ENCODE measurements at places on chromosomes 1 and 21.

DNA sequence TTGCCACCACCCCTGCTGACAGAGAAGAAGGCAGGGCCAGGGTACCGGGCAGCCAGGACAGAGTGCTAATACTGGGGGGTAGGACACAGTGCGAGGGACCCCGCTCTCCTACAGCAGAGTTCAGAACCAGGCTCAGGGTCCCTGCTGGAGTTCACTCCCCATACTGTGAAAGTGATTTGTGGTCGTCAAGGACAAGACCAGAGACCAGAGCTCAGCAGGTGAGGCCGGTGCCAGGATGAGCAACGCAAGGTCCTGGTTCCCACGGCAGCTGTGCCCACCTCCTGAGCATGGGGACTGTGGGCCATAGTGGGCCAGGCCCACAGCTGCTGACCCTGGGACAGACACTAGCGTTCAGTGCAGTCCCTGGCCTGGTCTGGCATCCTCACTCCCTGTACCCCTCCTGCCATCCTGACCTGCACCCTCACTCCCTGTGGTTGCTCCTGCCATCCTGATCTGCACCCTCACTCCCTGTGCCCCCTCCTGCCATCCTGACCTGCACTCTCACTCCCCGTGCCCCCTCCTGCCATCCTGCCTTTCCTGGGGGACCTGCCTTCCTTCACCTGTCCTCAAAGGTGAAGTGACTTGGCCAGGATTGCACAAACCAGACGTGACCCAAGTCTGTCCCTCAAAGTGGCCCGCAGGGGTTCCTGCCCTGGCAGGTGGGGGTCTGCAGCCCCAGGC is 13.8 kb upstream of the PTTG1IP start:
- no peak for DNase-seq

DNA sequence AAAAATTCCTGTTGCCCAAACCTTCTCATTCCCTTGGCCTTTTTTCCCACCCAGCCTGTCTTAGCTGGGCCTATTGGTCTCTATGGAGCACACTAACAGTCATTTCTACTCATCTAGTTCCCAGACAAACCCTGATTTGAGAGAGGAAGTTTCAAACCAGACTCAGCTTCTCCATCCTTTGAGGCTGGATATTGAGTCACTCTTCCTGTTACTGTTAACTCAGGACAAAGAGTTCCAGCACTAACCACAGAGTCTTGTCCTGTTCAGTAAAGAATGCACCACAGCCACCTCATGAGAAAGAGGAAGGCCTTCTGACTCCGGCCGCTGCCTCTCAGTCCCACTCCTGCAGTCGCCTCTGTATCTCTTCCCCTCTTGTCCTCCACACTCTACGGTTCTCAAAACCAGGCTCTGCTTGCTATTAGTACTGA is 137.8 kb downstream of the PTPRC start:
- DNase-seq = peak; percentile 94

GRCh38 chr1:40299366-40300248 is 17.5 kb downstream of the COL9A2 start:
- DNase-seq = peak; percentile 33

- DNase-seq = no peak
These were observed 30.2 kb downstream of the USP1 start for GRCh38 chr1:62467092-62467491.

DNA sequence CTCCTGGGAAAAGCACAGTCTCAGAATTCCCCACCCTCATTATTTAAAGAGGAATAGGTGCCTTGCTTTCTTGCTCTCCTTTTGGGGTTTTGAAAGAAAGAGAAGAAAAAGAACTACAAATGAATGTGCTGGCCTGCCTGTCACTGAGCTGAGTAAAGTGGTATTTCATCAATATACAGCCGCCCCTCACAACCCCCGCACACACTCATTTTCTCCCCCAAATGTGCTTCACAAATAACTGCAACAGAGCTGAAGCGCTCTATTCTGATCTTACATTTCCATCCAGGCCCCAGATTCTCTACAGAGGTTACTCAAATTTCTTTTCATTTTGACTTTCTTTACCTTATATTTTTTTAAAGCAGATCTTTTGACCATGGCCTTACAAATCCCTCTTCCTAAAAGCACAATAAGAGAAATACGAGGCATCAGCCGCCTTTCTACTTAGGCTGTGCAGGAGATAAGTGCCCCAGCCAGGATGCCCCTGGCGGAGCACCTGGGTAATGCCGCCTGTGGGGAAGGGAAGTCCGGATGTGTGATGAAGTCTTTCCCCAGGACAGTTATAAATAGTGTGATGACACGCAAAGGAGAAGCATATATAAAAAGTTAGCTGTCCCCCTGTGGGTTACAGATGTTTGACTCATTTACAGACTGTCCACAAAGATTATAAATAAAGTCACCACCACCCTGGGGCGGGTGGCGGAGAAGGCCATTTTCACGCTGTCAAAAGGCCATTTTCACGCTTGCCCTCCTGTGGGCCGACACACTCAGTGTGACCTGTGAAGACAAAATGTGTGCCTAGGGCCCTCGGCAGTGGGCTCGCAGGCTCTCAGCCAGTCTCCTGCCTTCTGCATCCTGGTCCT is 6.5 kb downstream of the KCNN3 start:
- peak; percentile 79 for DNase-seq

GRCh38 chr1:98264727-98265126 is 343.9 kb upstream of the DPYD start:
- peak; percentile 44 for DNase-seq

DNA sequence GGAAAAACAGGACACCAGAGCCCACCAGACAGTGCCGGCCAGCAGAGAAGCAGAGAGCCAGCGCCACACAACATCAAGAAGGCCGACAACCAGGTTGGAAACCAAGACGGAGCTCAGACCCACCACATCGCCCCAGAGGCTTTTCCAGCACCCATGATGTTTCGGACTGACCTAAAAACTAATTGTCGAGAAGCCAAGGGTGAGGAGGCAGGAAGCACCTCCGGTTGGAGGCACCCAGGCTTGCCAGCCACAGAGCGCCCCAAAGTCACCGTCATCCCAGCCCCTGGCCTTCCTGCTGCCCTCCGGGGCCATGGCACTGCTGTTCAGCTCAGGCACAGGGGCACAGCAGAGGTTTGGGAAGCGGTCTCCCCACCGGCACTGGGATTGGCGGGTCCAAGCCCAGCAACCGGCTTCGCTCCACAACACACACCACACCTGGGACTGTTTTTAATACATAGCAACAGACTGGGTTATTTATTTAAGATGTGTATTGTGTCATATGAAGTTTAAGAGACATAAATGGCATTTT is 67.2 kb downstream of the SLC37A1 start:
- no peak for DNase-seq

- no peak for DNase-seq
These were observed 178.4 kb downstream of the DUSP10 start for GRCh38 chr1:221563476-221563921.

DNA sequence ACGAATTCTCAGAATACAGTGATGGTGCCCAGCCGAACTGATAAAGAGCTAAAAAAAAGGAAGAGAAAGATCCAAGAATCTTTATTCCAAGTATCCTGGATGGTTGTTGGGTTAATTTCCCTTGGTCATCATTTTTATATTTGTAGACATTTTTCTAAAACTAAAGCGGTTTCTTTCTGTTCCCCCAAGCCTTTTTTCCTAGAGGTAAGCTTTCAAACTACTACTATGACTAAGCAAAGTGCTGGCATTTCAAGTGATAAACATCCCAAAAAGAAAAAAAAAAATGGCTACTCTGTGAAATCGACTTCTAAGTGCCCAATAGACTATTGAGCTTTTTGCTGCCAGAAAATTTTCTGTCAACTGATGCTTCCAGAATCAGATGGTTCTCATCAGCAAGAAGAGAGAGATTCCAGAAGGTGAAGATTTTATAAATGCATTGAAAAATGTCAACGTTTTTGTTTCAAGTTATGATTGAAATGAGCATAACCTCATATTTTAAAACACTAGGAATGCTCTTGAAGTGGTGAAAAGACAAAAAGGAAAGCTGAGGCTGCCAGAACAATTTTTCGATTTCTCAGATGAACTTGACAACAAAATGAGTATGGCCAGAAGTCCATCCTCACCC is 96.1 kb upstream of the ZC3H11B start:
- no peak for DNase-seq

DNA sequence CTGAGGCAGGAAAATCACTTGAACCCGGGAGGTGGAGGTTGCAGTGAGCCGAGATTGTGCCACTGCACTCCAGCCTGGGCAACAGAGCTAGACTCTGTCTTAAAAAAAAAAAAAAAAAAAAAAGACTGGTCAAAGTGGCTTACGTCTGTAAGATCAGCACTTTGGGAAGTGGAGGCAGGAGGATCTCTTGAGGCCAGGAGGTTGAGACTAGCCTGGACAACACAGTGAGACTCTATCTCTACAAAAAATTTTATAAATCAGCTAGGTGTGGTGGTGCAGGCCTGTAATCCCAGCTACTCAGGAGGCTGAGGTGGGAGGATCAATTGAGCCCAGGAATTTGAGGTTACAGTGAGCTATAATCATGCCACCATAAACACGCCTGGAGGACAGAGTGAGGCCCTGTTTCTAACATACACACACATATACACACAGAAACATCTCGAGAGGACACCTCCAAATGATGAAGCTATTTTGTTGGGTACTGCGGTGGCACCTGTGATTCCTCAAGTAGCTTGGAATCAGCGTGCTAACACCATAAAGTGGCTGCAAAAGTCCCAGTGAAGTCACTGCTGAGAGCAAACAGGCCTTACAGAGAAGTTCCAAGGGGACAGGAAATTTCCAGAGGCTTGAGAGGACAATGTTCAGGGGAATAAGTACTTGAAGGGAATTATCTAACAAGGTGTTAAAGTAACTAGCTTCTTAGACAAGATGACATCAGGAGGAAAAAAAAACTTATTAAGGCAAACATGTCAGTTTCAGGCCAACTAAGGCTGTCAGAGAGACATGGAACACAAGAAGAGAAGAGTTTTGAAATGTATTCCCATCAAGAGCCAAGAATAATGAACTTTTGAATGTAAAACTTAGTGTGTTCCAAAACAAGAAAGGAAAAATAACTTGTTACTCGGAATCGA is 1.3 kb downstream of the NADK start:
- no peak for DNase-seq

DNA sequence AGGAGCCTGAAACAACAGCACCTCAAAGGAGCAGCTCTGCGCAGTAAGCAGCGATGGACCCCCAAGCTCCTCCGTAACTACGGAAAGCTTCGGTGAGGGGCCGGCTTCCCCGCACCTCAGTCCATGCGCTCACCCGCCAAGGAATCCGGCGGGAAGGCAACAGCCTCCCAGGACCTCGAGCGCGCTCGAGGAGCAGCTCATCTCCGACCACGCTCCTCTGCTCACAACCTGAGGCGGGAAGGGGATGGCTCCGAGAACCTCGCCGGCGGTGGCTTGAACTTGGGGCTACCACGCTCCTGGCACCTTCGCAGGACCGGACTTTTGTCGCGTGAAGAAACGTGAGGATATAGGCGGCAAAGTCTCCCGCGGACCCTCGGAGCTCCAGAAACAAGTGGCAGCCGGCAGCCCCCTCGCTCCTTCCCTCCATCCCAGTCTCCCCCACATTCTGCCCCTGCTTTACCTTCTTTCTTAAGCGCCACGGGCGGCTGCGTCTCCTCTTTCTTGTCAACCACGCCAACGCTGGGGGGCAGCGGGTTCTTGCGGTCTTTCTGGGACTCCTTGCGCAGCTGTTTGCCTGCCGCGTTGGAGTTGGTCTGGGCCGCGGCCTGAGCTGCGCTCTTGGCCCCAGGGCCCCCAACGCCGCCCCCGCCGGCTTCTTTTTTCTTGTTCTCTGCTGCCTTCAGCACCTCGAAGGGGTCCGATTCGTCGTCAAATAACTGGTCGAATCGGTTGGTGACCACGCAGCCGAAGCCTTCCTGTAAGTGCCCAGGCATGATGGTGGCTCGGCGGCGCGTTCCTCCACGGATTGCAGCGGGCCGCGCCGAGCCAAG is 459 bp downstream of the SERBP1 start:
- no peak for DNase-seq

DNA sequence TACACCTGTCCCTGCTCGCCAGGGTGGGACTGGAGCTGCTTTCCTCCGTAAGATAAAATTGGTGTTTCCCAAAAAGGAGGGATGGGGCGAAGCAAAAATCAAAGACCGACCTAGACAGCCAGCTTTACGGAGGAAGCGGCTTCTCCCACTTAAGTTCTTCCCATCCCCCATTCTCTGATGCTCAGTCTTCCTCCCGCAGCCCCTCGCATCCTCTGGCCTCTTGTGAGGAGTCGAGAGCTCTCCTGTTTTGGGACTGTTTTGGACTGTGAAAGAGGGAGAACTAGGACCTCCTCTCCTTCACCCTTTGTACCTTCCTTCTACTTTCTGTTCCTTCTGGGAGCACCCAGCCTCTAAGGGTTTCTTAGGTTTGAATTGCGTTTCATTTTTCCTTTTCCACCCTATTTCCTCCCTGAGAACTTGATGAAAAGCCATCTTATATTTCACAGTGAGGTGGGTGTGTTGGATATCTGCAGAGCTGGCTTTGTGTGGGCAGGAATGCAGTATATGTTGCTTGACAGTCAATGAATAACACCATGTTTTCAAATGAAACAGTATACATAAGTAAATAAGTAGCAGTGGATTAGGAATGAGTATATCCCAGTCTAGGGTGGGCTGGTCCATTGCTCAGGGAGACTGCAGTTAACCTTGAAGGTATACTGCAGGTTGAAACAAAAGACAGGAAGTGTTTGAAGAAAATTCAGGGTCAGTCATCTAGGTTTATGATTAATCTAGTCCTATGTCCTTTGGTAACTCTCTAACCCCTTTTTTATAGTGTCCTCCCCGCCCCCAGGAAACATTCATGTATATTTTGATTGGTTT is 848 bp downstream of the CTTNBP2NL start:
- DNase-seq = peak; percentile 18

DNA sequence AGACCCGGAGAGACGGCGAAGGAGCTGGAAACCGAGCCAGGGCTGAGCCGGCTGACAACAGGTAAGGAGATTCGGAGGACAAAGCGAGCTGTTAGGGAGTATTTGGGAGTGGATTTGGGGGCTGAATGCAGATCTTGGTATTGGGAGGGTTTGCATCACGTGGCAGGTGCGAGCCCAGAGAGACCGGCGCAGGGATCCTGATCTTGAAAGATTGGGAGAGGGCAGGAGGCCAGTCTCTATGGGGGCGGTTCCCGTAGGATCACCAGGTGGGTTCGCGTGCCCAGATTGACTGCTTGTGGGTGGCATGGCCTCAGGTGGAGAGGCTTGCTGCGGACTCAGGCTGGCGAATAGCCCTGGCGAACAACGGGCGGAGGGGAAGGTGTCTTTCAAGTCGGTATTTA is 204 bp downstream of the CIART start:
- no peak for DNase-seq

Data from RCC 7860 (cell line).